ENCODE measurements at places on chromosomes 1 and 21.
A peak's percentile ranks its signal among the peaks of the same experiment; 100 is the strongest.

DNA sequence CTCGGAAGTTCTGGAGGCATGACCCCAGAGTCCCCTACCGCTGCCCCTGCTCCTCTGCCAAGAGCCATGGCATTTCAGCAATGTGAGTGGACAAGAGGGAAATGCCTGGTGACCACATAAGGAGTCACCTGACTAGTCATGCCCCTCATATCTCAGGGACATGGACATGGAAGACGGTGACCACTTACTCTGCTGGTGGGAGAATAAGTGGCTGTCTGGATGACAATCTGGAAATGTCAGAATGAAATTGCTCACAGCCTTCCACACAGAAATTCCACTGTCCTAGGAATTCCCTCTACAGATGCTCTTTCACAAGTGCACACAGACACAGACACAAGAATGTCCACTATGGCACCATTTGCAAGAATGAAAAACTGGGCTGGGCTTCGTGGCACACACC is 24.3 kb upstream of the PLEKHG5 start:
- H3K4me3 ChIP-seq, result no peak overlapping the region
- DNase-seq, result no peak
- no peaks in the 10 kb centered on the region for H3K27me3 ChIP-seq
- no peak overlapping the region for H3K27ac ChIP-seq

DNA sequence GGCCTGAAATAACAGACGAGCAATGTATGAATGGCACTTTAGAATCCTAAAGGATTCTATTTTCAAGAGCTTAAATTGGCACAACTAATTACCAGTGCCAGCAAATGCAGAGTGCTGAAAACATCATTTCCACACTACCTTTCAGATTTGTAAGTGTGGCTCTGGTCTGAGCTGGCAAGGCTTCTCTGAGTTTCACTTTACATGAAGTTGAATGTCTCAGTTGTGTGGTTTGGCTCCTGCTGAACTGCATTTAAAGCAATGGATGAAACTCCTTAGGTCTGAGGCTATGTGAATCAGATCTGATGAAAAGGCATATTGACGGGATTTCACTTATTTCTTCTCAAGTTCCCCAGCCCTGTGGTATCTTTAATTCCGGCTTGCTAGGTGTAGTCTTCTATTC is 114.8 kb upstream of the PTGFR start:
- no peaks in the 10 kb centered on the region for H3K36me3 ChIP-seq
- peaks cover 9% of the 10 kb centered on the region for H3K4me1 ChIP-seq
- H3K27ac ChIP-seq, result peak overlapping the region; percentile 35
- no peak for DNase-seq

DNA sequence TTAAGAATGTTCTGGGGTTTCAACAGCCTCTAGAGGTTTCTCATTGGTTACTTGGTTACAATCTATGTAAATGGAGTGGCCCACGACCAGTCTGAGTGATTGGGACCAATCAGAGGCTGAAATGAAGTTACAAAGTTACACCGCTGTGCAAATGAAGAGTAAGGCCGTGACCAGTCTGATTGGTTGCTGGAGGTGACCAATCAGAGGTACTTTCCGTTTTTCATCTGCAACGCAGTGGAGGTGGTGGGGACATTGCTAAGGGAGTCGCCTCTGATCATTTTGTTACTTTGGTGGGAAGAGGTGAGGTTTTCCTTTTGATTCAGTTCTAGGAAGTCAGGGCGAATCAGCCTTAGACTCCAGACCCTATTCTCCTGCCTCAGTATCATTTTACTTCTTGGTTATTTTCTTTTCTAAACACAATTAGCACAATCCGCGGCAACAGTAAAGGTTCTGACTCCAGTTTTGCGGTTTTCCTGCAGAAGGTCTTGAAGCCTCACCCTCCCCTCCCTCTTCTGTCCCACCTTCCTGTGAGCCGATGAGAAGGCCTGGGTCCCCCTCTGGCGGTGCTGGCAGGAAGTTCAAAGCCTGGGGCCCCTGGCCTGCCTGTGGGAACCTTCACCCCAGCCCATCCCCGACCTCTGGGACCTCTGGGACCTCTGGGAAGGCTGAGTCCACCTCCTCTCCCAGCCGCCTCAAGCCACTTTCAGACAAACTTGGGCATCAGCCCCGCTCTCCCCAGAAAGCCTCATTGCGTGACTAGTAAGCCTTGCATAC is 38.7 kb upstream of the TTC34 start:
- DNase-seq, result no peak
- no peaks in the 10 kb centered on the region for H3K4me1 ChIP-seq
- no peak overlapping the region for H3K4me3 ChIP-seq

GRCh38 chr1:109814993-109815786 is 51.5 kb upstream of the EPS8L3 start:
- no peaks in the 10 kb centered on the region for H3K27me3 ChIP-seq
- no peak for DNase-seq
- peaks cover 18% of the 10 kb centered on the region for H3K4me1 ChIP-seq
- H3K27ac ChIP-seq, result no peak overlapping the region
- H3K4me3 ChIP-seq, result no peak overlapping the region
- no peaks in the 10 kb centered on the region for H3K36me3 ChIP-seq

- no peak overlapping the region for H3K27ac ChIP-seq
- no peak for DNase-seq
- H3K4me1 ChIP-seq, result peaks cover 17% of the 10 kb centered on the region
- H3K27me3 ChIP-seq, result peaks cover 13% of the 10 kb centered on the region
- no peak overlapping the region for H3K4me3 ChIP-seq
These were observed 46.0 kb downstream of the UBIAD1 start for GRCh38 chr1:11318982-11319381.

- H3K36me3 ChIP-seq, result no peaks in the 10 kb centered on the region
- H3K27ac ChIP-seq, result peak overlapping the region; percentile 31
- DNase-seq, result no peak
- peaks cover 33% of the 10 kb centered on the region for H3K4me1 ChIP-seq
These were observed 3.5 kb downstream of the PBX1 start for GRCh38 chr1:164562511-164562910.

DNA sequence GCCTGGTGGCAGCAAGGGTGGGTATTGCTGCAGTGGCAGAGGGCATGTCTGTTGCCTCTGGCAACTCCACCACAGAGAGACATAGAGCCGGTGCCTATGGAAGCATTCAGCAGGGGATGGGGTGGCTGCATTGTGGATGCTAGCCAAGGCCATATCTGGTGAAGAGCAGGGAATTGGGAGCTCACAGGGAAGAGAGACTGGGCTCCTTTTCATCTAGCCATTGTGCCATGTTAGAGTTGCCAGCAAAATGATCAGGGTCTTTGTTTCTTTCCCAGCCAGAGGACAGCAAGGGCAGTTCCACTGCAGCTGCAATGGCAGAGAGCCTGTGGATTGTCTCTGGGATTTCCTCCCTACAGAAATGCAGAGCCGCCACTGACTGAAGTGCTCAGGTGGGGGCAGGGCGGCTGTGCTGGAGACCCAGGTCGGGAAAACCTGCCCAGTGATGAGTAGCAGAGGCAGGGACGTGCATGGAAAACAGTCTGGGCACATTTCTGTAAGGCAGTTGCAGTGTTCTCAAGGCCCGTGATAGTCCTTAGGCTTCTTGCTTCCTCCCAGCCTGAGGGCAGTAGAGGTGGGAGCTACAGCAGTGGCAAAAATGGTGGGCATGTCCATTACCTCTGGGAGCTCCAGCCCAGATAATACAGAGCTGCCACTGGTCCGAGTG is 40.2 kb upstream of the CYP4X1 start:
- H3K4me1 ChIP-seq, result no peaks in the 10 kb centered on the region
- no peak overlapping the region for H3K27ac ChIP-seq
- H3K27me3 ChIP-seq, result no peaks in the 10 kb centered on the region
- H3K4me3 ChIP-seq, result no peak overlapping the region

- H3K36me3 ChIP-seq, result no peaks in the 10 kb centered on the region
- peaks cover 16% of the 10 kb centered on the region for H3K4me1 ChIP-seq
- no peak overlapping the region for H3K4me3 ChIP-seq
- H3K27ac ChIP-seq, result no peak overlapping the region
- H3K27me3 ChIP-seq, result no peaks in the 10 kb centered on the region
These were observed 4.5 kb upstream of the NPHP4 start for GRCh38 chr1:5996641-5997270.

DNA sequence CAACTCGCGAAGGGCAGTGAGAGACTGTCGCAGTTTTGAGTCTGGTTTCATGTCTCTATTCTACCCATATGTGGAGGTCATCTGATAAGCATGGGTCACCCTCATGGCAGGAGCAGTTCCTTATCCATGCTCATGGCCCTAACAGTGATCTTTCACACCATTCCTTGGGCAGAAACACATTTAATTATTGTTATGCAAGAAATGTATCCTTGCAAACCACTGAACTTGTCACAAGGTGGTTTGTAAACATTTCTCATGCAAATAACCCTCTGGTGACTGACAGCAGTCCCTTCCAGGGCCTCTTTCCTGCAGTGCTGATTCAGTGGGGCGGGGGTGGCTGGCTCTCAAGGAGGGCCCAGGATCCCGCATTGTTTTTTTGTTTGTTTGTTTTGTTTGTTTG is 421.4 kb upstream of the RUNX1 start:
- H3K4me1 ChIP-seq, result no peaks in the 10 kb centered on the region
- no peak overlapping the region for H3K27ac ChIP-seq
- no peak overlapping the region for H3K4me3 ChIP-seq
- no peaks in the 10 kb centered on the region for H3K36me3 ChIP-seq

GRCh38 chr1:14937288-14937949 is 216.1 kb upstream of the TMEM51 start:
- no peak overlapping the region for H3K27ac ChIP-seq
- H3K27me3 ChIP-seq, result no peaks in the 10 kb centered on the region
- no peak for DNase-seq
- no peak overlapping the region for H3K4me3 ChIP-seq
- peaks cover 25% of the 10 kb centered on the region for H3K4me1 ChIP-seq
- no peaks in the 10 kb centered on the region for H3K36me3 ChIP-seq

DNA sequence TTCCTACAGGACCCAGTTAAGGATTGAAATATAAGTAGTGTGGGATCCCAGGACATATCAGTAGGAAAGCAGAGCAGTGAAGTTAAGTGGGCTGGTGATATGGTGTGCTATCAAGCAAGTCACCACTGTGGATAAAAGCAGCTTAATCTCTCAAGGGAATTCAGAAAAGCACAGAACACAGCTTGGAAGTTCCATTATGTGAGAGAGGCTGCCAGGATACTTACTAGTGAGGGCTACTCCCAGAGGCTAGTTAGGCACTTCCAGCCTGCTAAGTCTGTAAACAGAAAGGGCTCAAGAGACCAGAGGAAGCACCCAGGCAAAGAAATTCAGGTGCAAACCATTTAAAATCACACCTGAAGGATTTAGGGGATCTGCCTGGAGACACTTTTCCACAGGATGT is 18.8 kb upstream of the GRIK1 start:
- no peaks in the 10 kb centered on the region for H3K36me3 ChIP-seq
- peaks cover 7% of the 10 kb centered on the region for H3K27me3 ChIP-seq
- no peak overlapping the region for H3K27ac ChIP-seq
- DNase-seq, result no peak
- no peaks in the 10 kb centered on the region for H3K4me1 ChIP-seq

GRCh38 chr1:3891329-3891865 is 8.7 kb downstream of the C1orf174 start:
- DNase-seq, result no peak
- H3K4me1 ChIP-seq, result peaks cover 7% of the 10 kb centered on the region
- H3K27ac ChIP-seq, result no peak overlapping the region
- H3K36me3 ChIP-seq, result peaks cover 46% of the 10 kb centered on the region
- H3K27me3 ChIP-seq, result no peaks in the 10 kb centered on the region

GRCh38 chr1:221575605-221576004 is 166.3 kb downstream of the DUSP10 start:
- peaks cover 8% of the 10 kb centered on the region for H3K4me1 ChIP-seq
- no peaks in the 10 kb centered on the region for H3K36me3 ChIP-seq
- H3K4me3 ChIP-seq, result no peak overlapping the region
- no peak overlapping the region for H3K27ac ChIP-seq

GRCh38 chr1:178953538-178954324 is 72.0 kb upstream of the FAM20B start:
- H3K4me3 ChIP-seq, result no peak overlapping the region
- no peak overlapping the region for H3K27ac ChIP-seq
- peaks cover 3% of the 10 kb centered on the region for H3K27me3 ChIP-seq
- H3K36me3 ChIP-seq, result no peaks in the 10 kb centered on the region
- DNase-seq, result no peak
- peaks cover 23% of the 10 kb centered on the region for H3K4me1 ChIP-seq

DNA sequence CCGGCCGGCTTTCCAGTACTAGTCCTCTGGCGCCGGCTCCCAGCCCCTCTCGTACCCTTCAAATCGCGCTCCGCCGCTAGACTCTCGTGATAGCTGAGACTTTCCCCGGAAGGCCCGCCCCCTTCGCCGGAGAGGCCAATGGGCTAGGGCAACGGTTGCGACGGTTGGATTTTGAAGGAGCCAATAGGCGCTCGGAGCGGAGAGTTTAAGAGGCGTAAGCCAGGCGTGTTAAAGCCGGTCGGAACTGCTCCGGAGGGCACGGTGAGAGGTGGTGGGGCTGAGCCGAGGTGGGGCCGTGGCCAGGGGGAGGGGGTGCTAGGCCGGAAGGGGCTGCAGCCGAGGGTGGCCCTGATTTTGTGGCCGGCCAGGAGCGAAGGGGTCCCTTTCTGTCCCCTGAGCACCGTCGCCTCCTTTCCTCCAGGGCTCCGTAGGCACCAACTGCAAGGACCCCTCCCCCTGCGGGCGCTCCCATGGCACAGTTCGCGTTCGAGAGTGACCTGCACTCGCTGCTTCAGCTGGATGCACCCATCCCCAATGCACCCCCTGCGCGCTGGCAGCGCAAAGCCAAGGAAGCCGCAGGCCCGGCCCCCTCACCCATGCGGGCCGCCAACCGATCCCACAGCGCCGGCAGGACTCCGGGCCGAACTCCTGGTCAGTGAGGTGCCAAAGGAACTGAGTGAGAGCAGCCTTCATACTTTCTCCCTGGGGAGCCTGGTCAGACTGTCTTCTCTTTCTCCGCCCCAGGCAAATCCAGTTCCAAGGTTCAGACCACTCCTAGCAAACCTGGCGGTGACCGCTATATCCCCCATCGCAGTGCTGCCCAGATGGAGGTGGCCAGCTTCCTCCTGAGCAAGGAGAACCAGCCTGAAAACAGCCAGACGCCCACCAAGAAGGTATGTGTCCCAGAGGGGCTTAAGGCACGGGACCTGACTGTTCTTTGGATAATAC is at the start of gene CDC20:
Gene CDC20, plus strand, starts transcription at position 236 of the 948 bp plus-strand sequence. Its CDS starts 235 bp downstream, at position 471.
- peaks cover 37% of the 10 kb centered on the region for H3K36me3 ChIP-seq
- H3K4me3 ChIP-seq, result peak within 1 kb of the TSS; percentile 51
- H3K4me1 ChIP-seq, result peaks cover 14% of the 10 kb centered on the region

DNA sequence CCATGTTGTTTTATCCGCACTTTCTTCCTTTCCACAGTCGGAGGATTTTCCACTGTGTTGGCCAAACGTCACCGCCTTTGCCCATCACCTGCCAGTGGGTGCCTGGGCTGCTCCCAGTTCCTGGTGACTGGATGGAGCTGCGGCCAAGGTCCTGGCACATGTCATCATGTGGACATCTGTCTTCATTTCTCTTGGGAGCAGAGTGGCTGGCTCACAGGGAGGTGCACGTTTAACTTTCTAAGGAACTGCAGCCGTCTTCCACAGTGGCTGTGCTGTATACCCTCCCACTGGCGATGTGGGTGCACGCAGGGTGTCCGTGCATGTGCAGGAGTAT is 19.5 kb upstream of the RNF223 start:
- DNase-seq, result no peak
- H3K36me3 ChIP-seq, result no peaks in the 10 kb centered on the region
- no peak overlapping the region for H3K27ac ChIP-seq
- no peak overlapping the region for H3K4me3 ChIP-seq
- H3K4me1 ChIP-seq, result no peaks in the 10 kb centered on the region
- H3K27me3 ChIP-seq, result no peaks in the 10 kb centered on the region

GRCh38 chr1:231446138-231446537 is 24.1 kb upstream of the EGLN1 start:
- H3K4me3 ChIP-seq, result no peak overlapping the region
